ENCODE measurements at places on chromosomes 2 and 18.

DNA sequence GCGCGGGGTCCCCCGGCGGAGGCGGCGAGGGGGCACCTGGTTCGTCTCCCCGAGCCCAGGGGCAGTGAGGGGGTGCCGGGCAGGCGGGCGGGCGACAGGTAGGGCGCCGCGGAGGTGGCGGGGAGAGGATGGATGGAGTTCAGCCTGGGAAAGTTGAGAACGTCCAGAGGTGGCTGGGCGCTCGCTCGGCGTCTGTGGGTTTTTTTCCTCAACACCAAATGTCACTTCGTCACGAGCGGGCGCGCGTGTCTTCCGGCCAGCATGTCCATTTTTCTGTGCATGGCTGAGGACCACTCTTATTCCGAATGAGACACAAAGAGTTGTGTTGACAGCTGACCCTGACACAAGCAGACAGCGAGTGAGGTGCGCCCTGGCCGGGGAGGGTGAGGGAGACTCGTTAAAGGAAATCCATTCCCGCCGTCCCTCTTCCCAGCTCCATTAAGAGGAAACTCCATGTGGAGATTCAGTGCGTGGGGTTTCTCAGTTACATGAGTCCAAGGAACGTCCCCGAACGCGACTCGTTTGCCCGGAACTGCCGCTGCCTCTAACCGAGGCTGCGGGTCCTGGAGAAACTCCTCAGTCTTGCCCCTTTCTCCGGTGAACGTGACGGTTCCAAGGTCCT lies 859 bp downstream of the GREB1L start:
- no peak for DNase-seq

GRCh38 chr2:120012363-120012762 lies 514 bp upstream of the EPB41L5 start:
- DNase-seq, result no peak

DNA sequence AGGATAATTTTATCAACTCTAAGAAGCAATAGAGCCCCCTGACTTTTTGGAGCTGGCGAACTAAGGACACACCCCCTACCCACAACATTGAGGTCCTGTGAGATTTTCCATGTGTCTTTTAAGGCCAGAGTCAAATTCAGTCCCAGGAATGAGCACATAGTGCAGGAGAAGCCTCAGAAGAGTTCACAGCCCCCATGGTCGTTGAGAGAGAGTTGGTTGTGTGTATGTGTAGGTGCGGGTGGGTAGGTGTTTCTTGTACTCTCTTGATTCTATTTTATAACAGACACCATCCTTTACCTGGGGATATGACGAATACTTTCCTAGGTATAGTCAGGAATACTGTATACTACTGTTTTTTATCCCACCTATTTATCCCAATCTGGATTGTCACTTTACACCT lies 8.6 kb downstream of the LRATD1 start:
- DNase-seq, result no peak

DNA sequence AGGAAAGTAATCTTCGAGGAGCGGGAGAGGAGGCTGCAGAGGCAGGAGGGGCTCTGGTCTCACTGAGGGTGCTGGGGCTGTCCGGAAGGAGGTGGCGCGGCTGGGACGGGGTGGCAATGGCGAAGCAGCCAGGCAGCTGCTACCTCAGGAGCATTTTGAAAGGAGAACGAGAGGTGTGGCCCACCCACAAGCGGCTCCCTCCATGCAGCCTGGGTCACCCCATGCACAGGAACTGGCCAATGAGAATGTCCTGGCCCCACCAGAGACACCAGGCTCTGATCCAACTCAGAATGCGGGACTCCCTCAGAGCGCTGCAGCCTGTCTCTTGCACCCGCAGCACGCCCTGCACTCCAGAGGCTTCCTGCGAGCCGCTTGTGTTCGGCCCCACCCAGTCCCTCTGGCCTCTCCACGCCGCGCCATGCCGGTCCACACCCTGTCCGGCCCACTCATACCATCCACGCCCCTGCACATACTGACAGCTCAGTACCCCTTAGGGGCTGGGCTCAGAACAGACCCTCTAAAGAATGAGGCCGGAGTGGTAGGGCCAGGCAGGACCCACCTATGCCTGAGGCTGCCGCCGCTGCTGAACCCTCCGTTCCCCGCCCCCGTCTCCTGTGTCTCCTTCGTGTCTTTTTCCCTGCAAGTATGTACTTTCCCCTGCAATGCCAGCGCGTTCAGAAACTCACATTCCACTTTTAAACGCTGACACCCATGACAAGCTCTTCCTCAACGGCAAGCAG lies 6.4 kb upstream of the BOK start:
- DNase-seq, result no peak
